ENCODE measurements at places on chromosomes 12 and 14.

GRCh38 chr12:30806989-30807694 lies 52.4 kb upstream of the CAPRIN2 start:
- DNase-seq: no peak

DNA sequence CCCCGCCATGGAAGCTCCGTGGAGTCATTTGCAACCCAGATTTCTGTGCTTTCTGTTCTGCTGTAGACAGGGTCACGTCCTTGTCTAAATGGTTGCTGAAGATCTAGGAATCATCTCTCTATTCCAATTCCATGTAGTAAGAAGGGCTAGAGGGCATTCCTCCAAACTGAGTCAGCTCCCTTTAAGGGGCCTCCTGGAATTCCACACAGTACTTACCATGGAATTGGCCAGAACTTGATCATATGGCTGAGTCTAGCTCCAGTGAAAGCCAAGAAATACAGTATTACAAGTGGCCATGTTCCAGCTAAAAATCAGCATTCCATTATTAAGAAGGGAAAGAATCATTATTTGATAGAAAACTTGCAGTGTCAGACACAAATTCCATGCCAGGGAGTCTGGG lies 171.9 kb downstream of the PRKCH start:
- DNase-seq: peak; percentile 40

- DNase-seq: no peak
Observed at GRCh38 chr14:54453252-54453651, 12.1 kb upstream of the CNIH1 start.

DNA sequence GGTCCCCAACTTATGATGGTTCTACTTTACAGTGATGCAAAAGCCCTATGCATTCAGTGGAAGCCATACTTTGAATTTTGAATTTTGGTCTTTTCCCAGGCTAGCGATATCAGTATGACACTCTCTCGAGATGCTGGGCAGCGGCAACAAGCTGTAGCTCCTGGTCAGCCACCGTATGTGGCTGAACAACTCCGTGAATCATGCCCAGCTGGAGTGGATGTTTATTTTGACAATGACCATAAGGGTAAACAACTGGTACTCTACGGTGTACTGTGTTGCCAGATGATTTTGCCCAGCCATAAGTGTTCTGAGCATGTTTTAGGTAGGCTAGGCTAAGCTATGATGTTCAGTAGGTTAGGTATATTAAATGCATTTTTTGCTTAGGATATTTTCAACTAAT lies 8.2 kb upstream of the ZNF410 start:
- no peak for DNase-seq

DNA sequence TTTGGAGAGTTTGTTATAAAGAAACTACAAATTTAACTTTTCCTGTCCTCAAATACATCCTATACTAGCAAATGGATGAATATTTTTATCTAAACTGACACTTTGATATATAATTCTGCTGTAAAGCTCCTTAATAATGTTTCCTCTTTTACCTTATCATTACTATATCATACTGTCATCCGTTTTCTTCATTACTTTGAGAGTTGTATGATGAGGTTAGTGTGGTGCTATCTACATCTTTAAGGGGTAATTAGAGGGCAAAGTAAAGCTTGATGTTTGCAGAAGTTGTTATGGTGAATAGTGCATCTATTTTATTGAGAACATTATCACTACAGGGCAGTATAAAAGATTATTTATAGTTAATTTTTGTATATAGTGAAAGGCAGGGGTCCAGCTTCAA lies 36.1 kb downstream of the LIN7A start:
- DNase-seq: no peak
